Femur (tissue), 1 donor: ENCODE measurements at places on chromosomes 12 and 14.

DNA sequence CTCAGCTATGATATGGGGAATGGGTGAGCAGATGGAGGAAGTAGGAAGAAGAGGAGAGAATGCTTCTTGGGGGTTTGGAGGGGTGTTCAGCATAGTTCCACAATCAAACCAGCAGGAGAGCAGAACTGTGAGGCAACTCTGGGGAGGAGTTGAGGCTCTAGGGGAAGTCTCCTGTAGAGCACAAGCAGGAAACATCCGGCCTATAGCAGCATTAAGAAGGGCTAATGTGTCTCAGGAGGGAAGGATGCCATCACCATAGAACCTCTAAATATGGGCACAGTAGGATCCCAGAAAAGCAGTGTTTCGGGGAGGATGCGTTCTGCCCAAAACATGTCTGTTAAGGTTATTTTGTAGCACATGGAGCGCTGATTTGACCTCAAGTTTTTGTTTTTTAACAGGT lies 8.4 kb upstream of the SALL2 start:
- no peak for DNase-seq

DNA sequence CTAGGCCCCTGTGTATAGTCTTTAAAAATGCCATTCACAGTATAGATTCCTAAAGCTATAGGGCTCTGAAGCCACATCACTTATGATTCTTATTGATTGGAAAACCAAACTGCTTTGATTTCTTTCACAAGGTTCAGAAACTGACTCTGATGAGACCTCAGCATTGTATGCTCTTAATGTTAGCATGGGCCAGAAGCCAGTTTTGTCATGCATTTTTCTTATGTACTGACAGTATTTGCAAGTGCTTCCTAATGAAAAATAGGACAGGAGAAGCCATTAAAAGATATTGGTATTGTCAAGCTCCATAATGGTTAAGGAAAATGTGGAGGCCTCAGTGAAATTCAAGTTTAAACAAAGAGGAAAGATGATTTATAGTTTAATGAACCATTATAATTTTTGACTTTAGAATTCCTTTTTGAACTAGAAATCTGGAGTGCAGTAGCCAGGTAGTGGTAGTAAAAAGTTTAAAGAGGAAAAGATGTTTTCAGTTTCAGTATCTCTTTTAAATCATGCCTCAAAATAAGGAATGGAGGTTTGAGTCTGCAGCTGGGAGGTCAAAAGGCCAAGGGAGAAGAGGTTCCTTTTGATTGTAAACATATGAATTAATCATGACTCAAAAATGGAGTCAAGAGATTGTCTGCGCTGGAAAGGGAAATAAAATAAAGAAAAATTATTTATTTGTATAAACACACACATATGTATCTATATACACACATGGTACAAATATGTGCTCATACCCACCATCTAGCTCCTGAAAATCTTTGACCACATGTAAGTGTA lies 388.1 kb upstream of the PRICKLE1 start:
- DNase-seq = no peak

- peak; percentile 31 for DNase-seq
Observed at GRCh38 chr12:112381406-112381882, 787 bp downstream of the HECTD4 start.

DNA sequence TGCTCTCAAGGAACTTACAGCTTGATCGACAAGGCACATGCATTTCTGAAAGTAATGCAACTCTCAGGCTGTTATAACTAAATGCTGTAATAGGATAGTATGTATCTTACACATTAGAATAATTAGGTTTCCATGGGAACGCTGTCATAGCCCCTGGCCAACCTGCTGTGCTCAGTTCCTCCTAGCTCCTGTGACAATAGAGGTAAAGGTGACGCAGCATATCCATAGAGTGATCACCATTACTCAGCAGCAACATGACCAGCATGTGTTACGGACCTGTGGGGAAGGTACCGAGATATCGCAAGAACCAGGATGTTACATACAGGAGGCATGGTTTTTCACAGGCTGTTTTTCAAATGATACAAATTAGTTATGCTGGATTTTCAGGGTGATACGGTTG lies 150.7 kb downstream of the CAND1 start:
- DNase-seq = no peak
